HCT116 (cell line): ENCODE measurements at places on chromosomes 5 and 9.

GRCh38 chr5:10563110-10563944, 543 bp upstream of the ANKRD33B start:
- no peak for DNase-seq

GRCh38 chr9:110797611-110798010, 129.0 kb downstream of the MUSK start:
- DNase-seq = no peak

DNA sequence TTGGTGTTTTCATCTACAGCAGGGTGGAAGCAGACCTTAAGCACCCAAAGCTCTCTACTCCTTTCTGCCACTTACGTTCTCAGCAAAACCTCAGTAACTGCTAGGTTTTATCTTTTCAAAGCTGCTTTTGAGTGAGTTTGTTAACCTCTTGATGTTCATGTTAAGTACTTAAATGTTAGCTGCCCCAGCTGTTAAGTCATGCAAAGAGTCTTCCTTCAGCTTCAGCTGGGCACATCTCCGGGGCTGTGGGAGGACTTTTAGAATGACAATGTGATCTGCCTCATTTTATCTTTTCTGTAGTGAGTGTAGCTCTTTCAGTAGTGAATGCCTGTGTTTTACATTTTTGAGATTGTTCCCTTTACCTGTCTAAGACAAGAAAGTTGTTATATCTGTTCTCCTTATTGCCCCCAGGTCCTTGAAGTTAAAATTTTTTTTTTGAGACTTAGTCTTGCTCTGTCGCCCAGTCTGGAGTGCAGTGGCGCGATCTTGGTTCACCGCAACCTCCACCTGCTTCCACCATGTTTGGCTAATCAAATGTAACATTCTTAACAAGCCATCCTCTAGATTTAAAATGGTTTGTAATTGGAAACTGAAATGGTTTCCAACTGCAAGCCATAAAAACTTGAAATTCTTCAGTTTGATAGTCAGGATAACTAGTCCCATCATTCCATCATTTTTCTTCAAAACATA, 19.6 kb downstream of the KDM4C start:
- no peak for DNase-seq

GRCh38 chr9:135671591-135672041, 8.5 kb downstream of the LCN9 start:
- no peak for DNase-seq

- DNase-seq = no peak
Observed at GRCh38 chr9:105054491-105054890, 126.5 kb upstream of the ABCA1 start.
